ENCODE measurements at places on chromosomes 11 and 22.
A peak's percentile ranks its signal among the peaks of the same experiment; 100 is the strongest.

- no peak for DNase-seq
Measured at GRCh38 chr11:105911454-105911853, 110.6 kb downstream of the MSANTD4 start.

DNA sequence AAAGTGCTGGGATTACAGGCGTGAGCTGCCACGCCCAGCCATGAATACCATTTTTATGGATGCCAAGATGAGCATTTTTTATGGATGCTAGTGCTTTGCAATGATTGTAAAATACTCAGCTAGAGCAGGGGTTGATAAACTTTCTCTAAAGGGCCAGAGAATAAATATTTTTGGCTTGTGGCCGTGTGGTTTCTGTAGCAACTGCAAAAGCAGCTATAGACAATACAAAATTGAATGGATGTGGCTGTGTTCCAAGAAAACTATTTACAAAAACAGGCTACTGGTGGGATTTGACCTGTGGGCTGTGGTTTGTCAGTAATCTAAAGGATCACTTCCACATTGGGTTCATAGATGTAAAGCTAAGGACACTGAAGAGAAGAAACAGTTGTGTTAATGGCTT lies 56.0 kb downstream of the COMMD9 start:
- DNase-seq: no peak

GRCh38 chr11:125950696-125951651 lies 5.1 kb downstream of the VSIG10L2 start:
- DNase-seq: no peak

DNA sequence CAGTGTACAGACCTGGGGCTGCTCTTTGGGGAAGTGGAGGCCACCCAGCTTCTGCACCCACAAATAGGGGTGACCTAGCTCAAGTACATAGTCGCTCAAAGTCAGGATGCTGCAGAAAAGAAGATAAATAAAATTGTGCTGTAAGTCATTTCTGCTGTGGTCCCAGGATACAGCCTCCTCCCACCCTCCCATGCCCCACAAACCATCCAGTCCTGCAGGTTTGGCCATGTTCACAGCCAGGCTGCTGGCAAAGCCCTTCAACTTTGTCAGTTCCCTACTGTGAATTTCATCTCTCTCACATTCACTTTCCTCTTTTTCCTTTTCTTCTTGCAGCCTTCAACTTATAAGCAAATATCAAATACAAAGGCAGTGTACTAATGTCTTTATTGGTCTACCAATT lies 33.6 kb downstream of the THOC5 start:
- no peak for DNase-seq

- DNase-seq: no peak
Measured at GRCh38 chr11:66680966-66681645, 3.4 kb upstream of the RBM4B start.

DNA sequence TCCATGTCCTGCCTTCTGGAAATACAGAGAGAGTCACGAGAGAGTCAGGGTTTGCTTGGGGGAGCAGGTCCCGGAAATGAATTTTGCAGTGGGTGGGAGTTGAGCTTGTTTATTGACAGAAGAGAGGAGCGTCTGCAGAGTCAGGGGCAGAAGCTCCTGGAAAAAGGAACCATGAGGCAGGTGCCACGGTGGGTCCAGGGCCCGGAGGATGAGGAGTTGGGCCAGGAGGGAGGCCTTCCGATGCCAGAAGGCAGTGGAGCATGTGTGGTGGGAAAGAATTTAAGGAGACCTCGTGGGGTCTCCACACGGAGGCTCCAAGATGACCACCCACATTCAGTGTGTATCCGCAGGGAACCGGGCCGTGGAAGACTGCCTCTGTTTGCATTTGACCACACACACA lies 461.2 kb downstream of the BRD1 start:
- DNase-seq: no peak

DNA sequence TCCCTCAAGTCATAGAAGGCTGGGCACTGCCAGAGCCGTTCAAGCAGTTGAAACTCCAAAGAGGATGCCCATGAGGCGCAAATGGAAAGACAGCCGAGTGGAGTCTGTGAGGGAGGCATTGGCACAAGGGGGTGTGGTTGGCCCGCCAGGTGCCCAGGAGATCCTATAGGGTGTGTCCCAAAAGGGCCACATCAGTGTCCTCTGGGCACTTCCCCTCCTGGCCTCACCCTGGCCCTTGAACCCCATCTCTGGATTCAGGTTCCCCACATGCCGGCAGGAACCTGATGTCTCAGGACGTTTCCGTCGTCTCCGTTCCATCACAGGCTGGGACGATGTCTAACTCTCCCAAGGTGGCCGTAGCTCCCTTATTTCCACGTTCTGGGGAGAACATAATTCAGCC lies 54.3 kb downstream of the SBF1 start:
- no peak for DNase-seq

GRCh38 chr11:113182288-113182687 lies 132.1 kb upstream of the TTC12 start:
- no peak for DNase-seq

DNA sequence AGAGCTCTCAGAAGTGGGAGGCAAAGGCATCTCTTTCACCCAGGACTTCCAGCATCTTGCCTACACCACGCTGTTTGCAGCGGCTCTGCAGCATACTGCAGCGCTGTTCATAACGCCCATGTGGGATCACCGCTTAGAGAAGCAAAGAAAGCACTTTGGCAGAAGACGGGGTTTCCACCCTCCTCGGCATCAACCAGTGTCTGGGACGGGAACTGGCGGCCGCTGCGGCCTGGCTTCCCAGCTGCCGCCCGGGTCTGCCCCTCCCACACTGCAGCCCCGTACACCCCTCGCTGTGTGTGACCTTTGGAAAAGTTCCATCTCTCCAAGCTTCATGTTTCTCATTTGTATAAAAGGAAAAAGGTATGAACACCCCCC lies 545 bp upstream of the TIRAP start:
- DNase-seq: no peak

DNA sequence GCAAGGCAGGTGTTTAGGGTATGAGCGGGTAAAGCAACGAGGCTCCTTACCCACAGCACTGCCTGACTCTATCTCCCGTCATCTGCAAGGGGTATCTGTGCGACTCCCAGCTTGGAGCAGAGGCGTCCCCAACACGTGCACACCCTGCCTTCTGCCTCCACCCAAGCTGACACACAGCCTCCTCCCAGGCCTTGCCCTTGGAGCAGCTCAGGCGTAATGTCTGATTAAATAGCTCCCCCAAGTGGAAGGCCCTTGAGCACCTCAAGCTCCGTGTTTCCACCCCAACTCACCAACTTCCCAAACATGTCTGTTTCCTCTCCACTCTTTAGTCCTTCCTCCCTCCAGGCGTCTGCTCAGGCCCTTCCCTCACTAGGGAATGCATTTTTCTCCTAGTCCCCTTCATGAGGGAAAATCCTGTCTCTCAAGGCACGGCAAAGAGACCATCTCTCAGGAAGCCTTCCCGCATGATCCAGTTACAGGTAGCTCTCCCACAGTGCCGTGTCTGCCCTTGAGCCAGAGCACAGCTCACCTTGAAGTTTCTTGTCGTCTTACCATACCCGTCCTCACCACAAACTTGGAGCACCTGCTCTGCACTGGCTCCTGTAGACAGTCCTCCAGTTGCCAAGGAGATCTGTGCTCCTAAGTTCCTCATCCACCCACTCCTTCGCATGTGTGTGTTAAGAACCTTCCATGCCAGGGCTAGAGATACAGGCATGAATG lies 15.8 kb downstream of the CYB5R2 start:
- DNase-seq: no peak

DNA sequence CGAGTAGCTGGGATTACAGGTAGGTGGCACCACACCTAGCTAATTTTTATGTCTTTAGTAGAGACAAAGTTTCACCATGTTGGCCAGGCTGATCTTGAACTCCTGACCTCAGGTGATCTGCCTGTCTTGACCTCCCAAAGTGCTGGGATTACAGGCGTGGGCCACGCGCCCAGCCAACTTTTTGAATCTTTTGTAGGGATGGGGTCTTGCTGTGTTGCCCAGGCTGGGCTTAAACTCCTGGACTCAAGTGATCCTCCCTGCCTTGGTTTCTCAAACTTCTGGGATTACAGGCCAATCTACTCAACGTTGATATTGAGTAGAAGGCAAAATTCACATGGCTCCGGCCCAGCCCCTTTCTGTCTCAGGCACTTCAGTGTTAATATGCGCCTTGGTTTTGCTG lies 93.9 kb downstream of the MED15 start:
- no peak for DNase-seq

DNA sequence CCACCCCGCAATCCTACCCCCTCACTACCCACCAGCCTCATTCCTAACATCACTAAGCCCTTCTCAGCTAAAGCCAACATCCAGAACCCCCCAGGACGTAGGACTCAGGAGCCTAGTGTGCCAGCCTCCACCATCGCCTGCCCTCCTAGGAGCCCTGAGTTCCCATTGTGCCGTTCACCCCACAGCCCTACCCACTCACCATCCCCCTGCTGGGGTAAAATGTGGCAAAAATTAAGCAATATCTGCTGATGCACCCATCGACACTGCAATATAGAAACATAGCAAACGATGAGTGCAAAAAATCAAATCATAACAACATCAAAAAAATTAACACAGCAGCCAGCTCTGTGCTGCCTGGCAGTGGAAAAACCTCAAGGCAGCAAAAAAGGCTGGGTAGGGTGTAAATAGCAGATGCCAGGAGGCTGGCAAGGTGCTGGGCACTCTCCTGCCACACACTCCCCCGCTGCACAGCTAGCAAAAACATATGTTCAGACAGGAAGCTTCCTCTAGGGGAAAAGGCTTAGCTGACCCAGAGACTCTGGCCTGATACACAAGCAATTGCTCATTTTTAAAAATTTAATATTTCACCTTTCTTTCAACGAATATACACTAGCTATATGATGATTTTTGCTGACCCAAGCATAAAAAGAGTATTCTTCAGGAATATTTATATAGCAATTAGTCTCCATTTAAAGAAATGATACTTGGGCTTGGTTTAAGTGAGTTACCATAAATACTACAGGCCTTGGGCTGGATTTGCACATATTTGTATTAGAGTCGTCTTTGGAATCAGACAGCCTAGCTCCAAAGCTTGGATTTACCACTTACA lies 33.8 kb downstream of the PRDM10 start:
- no peak for DNase-seq

GRCh38 chr11:122173587-122173986 lies 57.6 kb upstream of the BLID start:
- no peak for DNase-seq

GRCh38 chr22:20966883-20967696 lies at the start of gene AIFM3:
AIFM3 (plus strand) TSS chr22:20967255; CDS start chr22:20967945, 690 bp downstream.
- DNase-seq: no peak

- no peak for DNase-seq
Measured at GRCh38 chr22:50376085-50376651, 33.0 kb downstream of the PPP6R2 start.

GRCh38 chr11:130315354-130315970 lies 745 bp upstream of the ZBTB44 start:
- peak; percentile 38 for DNase-seq

GRCh38 chr11:73308961-73309919 lies 1.2 kb downstream of the ARHGEF17 start:
- no peak for DNase-seq

- no peak for DNase-seq
Measured at GRCh38 chr22:44133161-44133560, 47.6 kb upstream of the PARVG start.

DNA sequence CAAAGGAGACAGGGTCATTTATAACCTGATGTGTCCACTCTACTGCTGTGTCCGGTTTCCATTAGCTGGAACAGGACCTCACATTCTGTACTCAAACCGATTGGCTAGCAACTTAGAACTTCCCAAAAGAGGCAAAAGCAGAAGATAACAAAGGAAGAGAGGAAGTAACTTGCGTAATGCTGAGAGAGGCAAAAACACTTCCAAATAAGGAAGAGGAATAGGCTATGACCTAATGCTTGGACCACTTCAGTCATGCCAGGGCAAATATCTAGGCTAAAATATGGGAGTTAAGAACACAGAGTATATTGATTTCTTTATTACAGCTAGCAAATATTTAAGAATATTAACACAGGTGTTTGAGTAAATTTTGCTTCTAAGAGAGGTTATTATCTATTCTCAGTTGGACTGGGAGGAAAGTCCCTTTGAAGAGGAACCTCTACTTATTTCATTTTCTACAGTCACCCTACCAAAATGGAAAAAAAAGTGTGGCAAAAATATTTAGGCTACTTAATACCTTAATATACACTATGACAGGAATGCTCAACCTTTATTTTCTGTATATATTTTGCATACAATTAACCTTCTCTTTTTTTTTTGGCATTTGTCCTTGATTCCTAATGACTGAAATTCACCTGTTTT lies 499.8 kb upstream of the CHORDC1 start:
- no peak for DNase-seq

DNA sequence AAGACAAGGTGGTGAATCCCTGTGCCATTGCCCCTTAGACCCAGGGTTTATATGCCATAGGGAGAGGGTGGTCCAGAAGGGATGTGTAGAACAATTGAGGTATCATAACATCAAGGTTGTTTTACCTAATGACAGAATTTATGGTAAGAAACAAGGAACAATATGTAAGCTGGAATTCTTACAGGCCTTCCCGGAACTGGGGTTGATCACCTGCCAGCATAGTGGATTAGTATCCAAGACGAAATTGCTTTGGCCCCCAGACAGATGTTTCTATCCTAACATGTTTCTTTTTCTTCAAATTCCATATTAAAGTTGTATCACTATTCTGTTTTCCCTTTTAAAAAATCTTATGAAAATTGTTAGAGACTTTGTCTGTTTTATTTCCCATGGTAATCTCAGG lies 343.8 kb upstream of the ANO3 start:
- DNase-seq: no peak

- DNase-seq: no peak
Measured at GRCh38 chr11:70244698-70245097, 25.8 kb upstream of the PPFIA1 start.

DNA sequence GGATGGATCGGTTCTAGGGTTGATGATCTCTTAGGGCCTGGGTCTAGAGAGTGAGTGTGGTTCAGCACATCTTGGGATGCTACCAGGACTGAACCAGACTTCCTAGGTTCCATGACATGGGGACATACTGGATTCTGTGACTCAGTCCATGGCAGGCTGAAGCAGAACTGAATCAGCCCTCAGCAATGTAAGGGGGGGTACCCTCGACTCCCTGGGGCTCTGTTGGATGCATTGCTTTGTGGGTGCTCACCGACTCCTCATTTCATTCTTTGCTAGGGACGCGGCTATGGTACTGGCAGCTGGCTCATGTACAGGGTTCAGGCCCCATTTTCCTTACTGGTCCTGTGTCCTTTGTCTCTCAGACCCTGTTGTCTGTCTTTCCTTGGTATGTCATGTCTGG lies 733 bp upstream of the GRAMD1B start:
- DNase-seq: no peak

GRCh38 chr11:112748713-112749543 lies 212.3 kb upstream of the NCAM1 start:
- DNase-seq: no peak

- DNase-seq: no peak
Measured at GRCh38 chr11:85539740-85540139, 87.4 kb downstream of the DLG2 start.
